ENCODE measurements at places on chromosomes 7 and 10.

DNA sequence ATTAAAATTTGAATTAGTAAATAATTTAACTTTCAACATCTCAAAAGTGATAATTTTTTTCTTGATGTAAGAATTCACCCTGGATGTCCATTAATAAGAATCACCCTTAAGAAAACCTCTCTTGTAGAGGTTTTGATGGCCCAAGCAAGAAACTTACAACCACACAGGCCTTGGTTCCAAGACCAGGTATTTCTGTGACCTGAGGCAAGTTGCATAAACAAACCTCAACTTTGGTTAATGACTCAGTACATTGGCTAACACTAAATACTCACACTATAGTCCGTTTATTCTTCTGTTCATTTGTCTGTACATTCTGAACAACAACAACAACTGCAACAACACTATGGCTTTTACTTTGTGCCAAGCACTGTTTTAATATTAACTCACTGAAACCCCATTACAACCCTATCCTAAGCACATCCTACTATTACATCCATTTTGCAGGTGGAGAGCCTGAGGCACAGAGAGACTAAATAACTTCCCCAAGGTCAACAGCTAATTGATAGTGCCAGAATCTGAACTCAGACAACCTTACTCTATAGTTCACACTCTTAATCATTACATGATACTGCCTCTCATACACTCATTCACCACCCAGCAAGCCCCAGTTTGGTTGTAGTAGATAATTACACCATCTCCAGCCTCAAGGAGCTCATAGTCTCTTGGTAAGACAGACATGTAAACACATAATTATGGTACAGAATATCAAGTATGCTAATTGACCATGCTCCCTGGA, 6.6 kb downstream of the ANK3 start:
- no peak for DNase-seq

DNA sequence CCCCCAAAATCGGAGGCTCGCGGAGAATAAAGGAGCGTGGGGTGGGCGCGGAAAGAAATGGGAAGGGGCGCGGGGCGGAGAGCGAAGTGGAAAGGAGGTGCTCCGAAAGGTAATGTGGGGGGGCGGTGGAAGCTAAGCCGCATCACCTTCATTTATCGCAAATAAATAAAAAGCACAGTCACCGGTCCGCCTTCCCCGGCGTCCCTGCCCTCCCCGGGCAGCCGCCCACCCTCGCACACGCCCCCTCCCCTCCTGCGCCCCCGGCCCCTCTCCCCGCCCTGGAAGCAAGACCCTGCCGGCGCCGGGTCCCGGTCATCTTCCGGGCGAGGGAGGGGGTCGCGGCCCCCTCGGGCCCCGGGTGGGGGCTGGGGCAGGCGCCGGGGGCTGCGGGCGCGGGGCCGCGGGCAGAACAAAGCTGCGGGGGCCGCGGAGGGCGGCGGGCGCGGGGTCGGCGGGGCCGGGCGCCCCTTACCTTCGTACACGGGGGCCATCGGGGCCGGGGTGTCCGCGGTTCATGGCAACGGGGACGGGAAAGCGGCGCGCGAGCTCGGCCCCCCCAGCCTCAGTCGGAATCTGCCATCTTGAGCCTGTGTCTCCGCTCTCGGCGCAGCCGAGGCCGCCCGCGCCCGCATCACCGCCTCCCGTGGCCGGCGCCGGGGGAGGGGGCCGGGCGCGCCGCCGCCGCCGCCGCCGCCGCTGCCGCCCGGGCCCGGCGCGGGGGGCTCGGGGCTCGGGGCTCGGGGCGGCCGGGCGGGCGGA, 486 bp downstream of the HIPK2 start:
- DNase-seq: peak; percentile 34

DNA sequence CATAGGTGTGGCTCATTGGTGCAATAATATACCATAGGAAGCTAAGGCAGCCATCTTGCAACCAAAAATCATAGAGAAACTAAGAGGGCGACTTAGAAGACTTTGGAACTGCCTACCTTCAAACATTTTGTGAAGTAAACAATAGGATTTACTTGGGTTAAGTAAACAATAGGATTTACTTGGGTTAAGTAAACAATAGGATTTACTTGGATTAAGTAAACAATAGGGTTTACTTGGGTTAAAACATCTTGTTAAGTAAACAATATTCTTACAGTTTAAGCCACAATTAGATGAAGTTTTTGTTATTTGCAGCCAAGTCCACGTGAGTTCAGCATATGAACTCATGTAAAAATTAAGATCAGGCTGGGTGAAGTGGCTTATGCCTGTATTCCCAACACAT, 722.4 kb upstream of the AUTS2 start:
- no peak for DNase-seq

- no peak for DNase-seq
Measured at GRCh38 chr10:1452777-1453176, 284.5 kb downstream of the ADARB2 start.

DNA sequence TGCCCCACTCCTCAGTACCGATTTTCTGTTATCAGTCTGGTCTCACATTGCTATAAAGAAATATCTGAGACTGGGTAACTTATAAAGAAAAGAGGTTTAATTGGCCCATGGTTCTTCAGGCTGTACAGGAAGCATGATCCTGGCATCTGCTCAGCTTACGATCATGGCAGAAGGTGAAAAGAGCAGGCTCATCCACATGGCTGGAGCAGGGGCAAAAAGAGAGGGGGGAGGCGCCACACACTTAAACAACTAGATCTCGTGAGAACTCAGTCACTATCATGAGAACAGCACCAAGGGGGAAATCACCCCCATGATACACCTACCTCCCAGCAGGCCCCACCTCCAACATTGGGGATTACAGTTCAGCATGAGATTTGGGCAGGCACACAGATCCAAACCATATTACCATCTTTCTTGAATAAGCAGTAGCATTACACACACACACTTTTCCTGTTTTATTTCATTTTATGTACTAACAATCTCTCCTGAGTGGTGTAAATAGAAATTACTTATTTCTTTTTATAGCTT, 53.3 kb downstream of the TRIM24 start:
- DNase-seq: no peak

GRCh38 chr7:158311791-158312190, 275.8 kb downstream of the PTPRN2 start:
- no peak for DNase-seq

DNA sequence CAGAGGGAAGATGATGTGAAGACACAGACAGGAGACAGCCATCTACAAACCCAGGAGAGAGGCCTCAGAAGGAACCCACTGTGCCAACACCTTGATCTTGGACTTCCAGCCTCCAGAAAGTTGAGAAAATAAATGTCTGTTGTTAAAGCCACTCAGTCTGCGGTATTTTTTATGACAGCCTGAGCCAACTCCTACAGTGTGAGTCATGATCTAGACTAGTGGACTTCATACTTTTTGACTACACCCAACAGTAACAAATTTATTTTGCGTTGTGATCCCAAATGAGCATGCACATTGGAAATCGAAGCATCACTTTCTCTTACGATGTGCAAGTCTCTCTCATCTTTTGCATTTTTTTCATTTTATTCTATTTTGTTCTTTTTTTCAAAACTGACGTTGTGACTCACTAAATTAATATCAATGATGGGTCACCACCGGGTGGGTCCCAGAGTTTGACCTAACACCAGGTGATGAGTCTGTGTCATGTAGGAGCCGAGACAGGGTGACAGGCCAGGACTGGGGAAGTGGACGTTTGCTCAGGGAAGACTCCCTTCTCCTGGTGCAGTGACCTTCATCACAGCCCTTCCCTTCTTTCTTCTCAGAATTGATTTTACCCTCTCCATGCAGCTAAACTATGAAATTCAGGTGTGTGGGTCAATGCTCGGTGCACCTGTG, 28.9 kb downstream of the PHYH start:
- no peak for DNase-seq

DNA sequence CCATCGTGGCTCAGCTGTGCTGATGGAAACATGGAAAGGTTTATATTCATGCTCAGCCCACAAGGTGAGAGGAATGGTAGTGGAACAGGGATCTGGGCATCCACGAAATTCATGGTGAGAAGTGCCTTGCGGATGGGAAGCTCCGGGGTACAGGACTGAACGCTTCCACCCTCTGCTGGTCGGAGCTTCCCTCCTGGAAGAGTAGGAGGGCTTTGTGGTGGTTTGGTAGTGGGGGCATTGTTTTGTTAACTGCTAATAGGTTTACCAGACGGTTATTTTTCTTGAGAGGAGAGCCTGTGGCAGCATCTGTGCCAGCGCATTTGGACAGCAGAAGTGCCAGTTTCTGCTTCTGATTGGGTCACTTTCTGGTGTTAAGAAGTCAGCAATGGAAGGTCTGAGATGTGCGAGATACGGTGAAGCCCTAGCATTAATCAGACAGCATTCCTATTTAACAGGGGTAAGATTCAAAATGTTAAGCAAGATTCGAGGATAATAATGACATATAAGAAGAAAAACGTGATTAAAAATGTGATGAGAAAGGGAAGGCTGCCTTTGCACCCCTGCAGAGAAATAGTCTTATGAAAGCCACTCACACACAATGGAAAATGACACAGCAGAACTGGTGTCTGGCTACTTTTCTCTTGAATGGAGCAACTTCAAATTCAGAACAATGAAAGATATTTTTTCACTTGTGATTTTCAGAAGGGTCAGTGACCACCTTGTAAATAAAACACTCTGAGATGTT, 17.7 kb downstream of the ABCA13 start:
- no peak for DNase-seq

DNA sequence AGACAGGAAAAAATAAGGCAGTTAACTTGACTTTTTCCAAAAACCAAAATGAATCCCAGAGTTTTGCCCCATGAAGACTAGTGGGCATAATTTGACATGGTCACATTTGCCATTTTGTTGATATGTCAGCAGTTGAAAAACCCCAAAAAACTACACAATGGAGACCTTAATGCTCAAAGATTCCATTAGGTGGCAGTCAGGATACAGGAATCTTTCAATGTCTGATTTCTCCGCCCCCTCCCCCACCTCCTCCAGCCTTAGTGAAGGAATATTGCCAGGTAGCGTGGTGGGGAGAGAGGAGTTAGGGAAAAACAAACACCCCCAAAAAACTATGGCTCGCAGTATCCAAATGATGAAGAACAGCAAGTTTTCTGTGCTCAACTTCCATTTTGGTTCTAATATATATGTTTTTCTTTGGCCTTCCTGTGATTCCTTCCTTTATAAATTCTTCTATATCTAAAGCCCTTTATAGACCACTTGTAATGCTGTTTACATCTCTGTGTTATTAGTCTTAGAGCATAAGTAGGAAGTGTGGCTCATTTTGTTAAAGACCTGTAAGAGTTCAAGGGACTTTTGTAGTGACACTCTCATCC, 6.7 kb upstream of the SMNDC1 start:
- DNase-seq: peak; percentile 41

- DNase-seq: no peak
Measured at GRCh38 chr10:67603086-67603485, 92.9 kb downstream of the CTNNA3 start.

- DNase-seq: no peak
Measured at GRCh38 chr10:63084690-63085382, 48.3 kb upstream of the NRBF2 start.

DNA sequence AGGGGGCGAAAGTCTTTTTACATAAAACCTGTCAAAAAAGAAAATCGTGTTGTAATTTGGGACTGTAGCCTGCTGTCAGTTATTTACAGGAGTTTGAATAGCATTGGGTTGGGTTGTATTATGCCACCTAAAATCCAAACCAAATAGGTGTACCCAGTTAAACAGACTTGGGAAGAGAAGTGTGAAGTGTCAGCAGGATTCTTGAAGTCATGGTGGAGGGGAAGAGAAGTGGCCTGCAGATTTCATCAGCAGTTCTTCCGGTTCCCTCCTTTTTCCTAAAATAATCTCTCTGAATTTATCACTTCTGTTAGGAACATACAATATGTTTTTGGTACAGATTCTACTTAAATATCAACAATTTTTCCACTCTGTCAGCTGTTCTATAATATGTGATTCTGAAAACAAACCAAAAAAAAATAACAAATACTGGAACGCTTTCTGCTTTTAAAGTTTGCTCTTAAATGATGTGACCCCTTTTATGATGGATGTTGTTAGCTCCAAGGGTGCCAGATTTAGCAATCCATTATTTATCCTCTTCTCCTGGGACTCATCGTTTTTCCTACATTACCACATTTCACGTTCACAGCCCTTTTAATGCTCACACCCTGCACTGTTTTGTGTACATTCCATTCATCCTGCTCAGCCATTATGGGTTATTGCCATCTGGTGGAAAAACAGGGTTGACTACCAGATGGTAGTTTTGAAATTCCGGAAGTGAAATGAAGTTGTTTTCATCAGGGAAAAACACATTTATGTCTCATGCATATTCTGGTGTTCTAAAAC, 18.7 kb upstream of the ARHGAP12 start:
- no peak for DNase-seq

DNA sequence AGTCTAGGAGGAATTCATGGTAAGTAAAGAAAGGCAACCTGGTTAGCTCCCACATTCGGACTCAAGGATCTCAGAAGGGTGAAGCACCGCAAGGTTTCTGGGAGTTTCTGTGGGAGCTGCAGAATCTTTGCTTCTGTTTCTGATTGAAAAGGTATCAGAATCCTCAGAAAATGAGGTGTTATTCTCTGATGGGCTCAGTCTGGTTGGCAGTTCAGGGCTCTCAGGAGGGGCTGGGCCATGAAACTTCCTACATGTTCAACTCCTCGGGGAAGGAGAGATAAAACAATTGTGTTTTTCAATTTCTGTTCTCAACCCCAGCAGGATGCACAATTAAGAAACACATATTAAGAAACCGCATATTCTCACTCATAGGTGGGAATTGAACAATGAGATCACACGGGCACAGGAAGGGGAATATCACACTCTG, 9.1 kb downstream of the OR2A7 start:
- DNase-seq: no peak

GRCh38 chr7:158809596-158809995, 19.7 kb downstream of the ESYT2 start:
- no peak for DNase-seq

DNA sequence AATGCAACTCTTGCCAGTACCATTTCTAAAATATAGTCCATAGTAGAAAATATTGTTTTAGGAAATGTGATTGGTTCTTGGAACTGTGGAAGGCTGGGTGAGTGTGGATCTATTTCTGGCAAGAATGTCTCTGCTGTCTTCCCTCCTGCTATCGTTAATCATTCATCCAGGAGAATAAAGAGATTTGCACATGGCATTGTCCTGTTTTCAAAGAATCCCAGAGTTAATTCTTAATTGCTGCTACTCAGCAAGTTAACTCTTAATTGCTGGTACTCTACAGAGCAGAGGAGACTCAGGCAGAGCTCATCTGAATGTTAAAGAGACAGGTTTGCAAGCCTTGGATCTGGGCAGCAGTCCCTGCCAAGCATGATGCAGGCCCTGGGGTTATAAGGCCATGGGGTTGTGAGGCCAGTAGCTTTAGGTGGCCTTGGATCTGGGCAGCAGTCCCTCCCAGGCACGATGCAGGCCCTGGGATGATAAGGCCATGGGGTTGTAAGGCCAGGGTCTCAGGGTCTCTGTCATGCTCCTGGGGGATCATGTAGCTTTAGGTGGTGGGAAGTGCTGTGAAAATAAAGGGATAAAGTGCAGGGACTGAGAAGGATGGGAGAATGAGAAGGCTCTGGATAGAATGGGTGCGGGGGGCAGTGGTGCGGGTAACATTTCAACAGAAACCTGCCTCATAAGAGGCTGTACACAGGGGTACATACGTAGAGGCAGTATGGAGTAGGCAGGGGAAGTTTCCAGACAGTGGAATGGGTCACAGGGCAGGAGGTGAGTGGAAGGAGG, 162.3 kb downstream of the SVIL start:
- no peak for DNase-seq

- no peak for DNase-seq
Measured at GRCh38 chr7:153616711-153617325, 435.4 kb upstream of the DPP6 start.

Measured in activated CD4-positive, alpha-beta T cell treated with anti-CD3 and anti-CD28 coated beads, Interleukin-2, amount 50 U/mL, for 4 hours (primary cell).